ENCODE measurements at places on chromosomes 7 and 10.

- DNase-seq: no peak
These were observed 4.5 kb downstream of the KAZALD1 start for GRCh38 chr10:101066146-101066895.

GRCh38 chr7:101502466-101503098 lies 126.5 kb downstream of the MYL10 start:
- no peak for DNase-seq

- no peak for DNase-seq
These were observed 254.6 kb downstream of the ANKRD30A start for GRCh38 chr10:37379991-37380390.

DNA sequence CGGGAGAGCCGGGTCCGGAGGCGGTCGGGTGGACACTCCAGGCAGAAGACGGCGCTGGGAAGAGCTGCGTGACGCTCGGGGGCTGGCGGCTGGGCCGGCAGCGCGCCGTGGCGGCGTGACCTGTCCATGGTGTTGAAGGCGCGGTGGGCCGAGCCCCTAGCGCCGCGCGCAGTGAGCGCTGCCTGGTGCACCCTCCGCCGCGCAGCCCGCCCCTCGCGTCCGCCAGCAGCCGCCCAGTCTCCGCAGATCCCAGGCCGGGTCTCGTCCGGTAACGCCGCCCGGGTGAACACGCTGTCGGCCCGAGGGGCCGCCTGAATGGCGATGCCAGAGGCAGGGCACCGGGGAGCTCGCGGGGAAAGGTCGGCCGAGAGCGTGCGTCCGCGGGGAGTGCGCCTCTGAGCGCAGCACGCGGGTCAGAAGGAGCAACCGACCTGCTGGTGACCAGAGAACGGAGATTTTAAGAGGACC lies 657 bp upstream of the TMEM178B start:
- DNase-seq: no peak

- DNase-seq: no peak
These were observed 57.4 kb downstream of the CDK6 start for GRCh38 chr7:92778972-92779371.

GRCh38 chr10:31390804-31391203 lies 71.8 kb downstream of the ZEB1 start:
- no peak for DNase-seq

DNA sequence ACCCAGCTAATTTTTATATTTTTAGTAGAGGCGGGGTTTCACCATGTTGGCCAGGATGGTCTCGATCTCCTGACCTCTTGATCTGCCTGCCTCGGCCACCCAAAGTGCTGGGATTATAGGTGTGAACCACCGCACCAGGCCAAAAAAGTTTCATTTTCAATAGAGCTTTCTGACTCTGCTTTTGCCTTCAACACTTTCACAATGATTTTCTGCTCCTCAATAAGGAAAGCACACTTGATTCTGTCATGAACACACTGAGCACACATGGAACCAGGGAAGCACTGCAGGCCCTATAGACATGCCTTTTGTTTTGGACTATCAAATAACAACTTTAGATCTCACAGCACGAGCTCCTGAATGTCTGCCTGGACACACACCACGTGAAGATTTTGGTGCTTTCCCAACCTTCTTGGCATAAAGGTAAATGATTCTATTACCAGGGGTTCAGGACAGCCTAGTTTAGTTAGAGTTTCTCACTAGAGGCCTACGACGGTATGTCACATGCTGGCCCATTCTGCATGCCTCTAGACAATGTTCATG lies 8.0 kb downstream of the RRP12 start:
- DNase-seq: no peak

- no peak for DNase-seq
These were observed 308.2 kb upstream of the GLI3 start for GRCh38 chr7:42545049-42545724.

GRCh38 chr10:53135213-53135896 lies 362.8 kb upstream of the MBL2 start:
- DNase-seq: no peak

DNA sequence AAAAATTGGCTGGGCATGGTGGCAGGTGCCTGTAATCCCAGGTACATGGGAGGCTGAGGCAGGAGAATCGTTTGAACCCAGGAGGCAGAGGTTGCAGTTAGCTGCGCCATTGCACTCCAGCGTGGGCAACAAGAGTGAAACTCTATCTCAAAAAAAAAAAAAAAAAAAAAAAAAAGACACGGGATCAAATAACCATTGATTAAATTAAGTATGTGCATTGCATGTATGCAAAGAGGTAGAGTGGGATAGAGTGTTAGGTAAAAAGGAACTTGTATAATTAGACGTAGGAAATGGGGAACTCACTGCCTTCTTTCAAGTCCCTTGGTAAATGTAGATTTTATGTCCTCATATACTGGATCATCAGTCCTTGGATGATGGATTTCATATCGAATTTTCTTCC lies 13.1 kb downstream of the VCL start:
- DNase-seq: no peak

- no peak for DNase-seq
These were observed 160.6 kb downstream of the PRKAG2 start for GRCh38 chr7:151716323-151716722.

DNA sequence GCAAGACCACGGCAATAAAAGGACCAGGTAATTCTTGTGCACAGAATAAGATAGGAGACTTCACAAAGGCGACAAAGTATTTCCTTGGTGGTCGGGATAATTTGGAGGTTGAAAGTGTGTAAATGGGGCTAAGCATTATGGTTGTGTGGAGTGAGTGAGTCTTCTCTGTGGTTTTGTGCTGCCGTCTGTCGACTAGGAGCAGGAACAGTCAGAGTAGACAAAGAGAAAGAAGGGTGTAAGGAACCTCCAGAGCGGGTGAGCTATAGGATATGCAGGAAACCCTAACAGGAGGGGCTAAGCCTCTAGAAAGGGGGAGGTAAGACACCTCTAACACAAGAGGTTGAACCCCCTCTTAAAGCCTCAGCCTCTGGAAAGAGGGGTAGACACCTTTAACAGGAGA lies 201.6 kb downstream of the SH2D4B start:
- no peak for DNase-seq

GRCh38 chr7:106116161-106116704 lies 4.1 kb upstream of the SYPL1 start:
- DNase-seq: no peak

DNA sequence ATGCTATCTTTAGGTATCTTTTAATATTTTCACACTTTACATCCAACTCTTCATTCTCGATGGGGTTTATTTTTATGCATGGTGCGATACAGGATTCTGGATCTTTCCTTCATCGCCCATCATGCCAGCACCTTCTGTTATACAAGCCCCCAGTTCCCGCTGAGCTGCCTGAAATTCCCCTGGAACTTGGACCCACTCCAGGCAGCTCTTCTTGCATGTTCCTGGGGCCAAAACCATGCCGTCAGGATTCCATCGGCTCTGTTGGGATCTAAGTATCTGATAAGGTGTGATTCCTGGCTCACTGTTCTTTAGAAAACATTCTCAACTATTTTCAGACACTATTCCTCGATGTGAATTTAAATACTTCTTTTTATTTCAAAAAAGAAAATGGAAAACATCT lies 40.5 kb upstream of the PPP2R2D start:
- DNase-seq: no peak

DNA sequence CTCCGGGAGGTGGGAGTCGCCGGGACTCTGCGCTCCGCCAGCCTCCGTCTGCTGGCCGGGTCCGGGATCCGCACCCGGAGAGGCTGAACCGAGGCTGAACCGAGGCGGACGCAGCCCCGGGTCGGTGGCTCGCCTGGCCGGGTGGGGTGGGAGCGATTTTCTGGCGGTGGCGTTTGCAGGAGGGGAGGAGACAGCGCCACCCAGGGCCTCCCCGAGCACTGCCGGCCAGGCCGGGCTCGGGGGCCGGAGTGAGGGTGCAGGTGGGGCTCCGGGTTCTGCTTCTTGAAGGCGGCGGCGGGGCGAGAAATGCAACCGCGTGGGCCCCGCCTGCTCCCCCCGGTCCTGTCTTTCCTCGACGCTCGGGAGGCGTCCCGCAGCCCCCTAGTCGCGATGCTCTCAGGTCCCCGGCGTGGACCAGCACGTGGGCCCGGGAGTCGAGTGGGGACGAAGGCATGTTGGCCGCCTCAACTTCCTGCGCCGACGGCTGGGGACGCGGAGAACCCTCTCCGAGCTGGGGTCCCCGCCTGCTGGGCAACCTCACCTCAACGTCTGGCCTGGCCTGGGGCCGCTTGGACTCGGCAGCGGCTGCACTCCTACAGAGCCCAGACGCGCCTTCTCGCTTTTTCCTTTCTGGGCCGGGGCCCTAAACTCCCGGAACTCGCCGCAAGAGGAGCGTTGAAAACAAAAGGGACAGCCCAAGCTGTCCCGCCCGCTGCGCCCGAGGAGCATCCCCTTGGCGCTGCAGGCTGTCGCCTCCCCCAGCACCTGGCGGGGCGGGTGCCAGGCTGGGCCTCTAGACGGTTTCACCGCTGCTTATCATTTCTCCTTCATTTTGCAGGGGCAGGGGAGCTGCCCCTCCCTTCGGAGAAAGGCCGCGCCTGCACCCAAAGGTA lies 25.2 kb upstream of the VAX1 start:
- no peak for DNase-seq

GRCh38 chr7:149529136-149529718 lies 31.6 kb upstream of the ZNF746 start:
- DNase-seq: no peak

DNA sequence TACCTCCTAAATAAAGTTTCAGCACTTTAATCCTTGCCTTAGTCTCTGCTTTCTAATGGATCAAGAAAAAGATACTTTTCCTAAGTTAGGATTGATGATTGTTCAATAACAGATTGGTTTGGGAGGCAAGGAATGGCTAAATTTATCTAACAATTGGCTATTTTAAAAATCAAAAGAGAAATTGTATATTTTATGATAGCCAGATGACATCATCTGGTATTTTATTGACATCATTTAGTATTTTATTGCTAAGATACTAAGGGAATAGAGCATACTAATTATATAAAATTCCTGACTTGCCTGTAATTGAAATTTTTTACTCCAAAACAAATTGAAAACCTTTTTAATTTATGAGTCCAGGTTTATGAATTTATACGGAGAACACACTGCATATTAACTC lies 19.3 kb upstream of the FAM13C start:
- no peak for DNase-seq

- no peak for DNase-seq
These were observed 66.4 kb downstream of the AKR1D1 start for GRCh38 chr7:138142583-138143201.

- no peak for DNase-seq
These were observed 146.5 kb downstream of the ADK start for GRCh38 chr10:74297389-74298080.

DNA sequence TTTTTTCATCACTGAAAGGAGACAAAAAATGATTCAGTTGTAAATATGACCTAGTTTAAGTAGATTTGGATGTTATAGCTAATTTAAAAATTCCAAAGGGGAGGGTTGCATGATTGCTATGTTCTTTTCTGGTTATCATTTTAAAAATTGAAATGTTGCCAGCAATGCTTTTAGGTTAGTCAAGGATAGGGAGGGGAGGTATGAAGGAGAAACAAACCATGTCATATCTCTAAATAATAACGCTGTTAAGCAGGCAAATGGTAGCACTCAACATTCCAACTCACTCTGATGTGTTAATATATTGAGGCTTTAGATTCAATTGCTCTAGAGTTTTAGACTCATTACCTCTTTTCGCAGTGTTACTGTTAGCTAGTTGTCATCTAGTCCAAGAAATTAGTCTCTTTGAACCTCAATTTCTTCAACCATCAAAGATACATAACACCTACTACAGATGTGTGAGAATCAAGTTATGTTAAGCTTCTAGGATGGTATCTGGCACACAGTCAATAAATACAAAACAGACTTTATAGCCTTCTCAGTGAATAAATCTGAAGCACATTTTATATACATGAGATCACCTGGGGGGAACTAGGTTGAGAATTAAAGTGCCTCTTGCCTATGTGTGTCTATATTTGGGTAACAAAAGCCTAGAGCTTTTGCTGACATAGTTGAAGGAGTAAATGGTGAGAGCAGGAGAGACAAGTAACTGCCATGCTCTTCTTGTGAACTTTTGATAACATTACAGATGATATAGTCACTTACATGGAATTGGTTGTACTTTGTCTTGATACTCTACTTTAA lies 124.9 kb downstream of the CSTF2T start:
- DNase-seq: no peak

DNA sequence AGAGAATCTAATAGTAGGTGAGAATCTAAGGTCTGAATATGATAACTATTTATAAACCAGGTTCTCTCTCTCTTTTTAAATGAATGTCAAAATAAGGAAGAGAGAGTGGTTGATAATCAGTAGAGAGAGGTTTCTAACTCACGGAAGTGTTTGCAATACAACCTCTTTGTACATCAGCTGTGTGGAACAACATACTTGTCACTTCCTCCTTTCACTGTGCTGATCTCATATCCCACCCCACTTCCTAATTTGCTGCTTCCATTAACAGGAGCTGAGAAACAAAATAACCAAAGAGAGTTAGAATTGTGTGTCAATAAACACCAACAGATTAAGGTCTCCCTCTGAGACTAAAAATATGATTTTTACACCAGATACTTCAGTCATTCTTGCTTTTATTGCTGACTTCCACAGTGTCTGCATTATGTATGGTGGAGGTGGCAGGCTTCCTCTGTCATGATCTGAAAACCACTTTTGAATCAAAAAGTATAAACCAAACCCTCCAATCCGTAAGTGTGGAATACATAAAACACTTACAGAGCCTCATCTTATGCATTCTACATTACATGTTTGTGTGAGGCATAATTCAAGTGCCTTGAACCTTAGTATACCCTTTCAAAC lies 25.0 kb downstream of the CACUL1 start:
- DNase-seq: no peak

GRCh38 chr7:119935418-119936025 lies 337.5 kb upstream of the KCND2 start:
- DNase-seq: no peak

- no peak for DNase-seq
These were observed 9.7 kb downstream of the CREM start for GRCh38 chr10:35136263-35136815.
